ENCODE measurements at places on chromosomes 2 and 18. TPM values are rescaled to one million over a fixed set of nuclear protein-coding genes. Genes with fewer than 3 reads are reported as not detected.

Gene IL36G
- total RNA-seq = not detected

DNA sequence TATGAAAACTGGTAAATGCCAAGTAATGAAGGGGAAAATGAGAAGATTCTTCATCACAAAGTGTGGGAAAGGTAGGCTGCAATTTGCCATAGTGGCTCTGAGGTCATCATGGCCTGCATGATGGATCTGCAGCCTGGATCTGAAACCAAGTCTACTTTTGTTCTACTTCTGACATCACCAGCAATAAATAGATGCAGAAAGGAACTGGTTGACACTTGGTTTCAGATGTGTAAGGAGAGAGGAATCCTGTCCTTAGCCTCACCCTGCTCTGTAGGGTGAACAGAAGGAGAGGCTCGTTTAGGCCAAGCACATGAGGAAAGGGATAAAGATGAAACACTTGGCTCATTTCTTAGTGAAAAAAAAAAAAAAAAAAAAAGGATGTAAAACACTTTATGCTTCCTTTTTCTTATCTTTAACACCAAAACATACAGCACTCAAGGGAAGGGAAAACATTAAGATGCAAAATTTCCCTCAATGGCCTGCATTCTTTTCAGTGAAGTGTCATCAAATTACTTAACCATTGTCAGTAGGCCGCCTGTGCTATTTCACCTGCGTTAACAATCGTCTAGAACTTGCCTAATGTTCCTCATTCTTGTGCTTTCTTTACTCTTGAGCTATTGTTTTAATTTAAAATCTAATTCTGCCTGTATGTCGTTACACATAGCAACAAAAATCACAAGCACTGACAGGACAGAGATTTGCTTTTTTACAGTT lies 3.9 kb downstream of the NEB start:
- H3K36me3 ChIP-seq = no peaks in the 10 kb centered on the region
- H3K27ac ChIP-seq = no peak overlapping the region
- H3K4me1 ChIP-seq = no peaks in the 10 kb centered on the region
- DNase-seq = no peak
- no peak overlapping the region for H3K4me3 ChIP-seq

DNA sequence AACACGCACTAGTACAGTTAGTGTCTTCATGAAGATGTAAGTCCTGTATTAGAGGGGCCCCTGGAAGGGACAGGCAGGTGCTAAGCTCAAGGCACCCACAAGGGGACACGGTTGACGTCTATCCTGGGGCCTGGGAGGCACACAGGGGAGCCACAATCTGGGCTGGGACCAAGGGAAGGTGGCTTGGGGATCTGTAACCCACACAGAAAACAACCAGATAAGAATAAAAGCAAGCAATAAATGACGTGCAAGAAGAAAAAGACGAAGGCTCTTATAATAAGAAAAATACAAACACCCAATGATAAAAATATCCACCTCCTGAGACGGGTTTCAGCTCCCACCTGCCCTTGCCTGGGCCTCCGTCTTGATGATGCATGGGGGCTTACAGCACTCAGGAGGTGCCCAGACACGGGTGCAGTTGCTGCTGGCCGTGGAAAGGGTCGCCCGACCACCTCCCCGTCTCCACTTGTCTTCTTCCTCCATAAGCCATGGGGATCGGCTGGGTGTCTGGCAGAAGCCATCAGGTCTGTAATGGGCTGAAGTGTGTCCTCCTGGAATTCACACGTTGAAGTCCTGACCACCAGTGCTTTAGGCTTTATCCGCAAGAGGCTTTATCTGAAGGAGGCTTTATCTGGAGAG lies 73.9 kb downstream of the TWIST2 start:
- H3K4me3 ChIP-seq = no peak overlapping the region
- H3K4me1 ChIP-seq = no peaks in the 10 kb centered on the region
- no peak overlapping the region for H3K27ac ChIP-seq
- H3K27me3 ChIP-seq = no peaks in the 10 kb centered on the region
- no peak for DNase-seq

DNA sequence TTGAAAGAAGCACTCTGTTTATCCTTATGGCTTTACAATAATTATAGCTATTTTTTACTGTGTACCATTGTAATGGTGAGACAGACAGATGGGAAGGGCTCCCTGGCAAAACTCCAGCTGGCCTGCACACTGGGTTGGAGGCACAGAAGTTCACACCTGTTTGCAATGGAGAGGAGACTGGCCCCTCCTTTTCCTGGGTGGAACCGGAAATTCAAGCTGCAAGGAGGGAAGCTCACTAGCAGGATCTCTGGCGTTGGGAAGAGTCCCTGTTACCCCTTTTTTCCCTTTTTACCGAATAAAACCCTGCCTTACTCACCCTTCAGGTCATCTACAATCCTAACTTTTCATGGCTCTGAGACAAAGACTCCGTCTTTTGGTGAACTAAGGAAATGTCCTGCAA lies 100.3 kb upstream of the TFPI start:
- no peaks in the 10 kb centered on the region for H3K36me3 ChIP-seq
- H3K4me1 ChIP-seq = no peaks in the 10 kb centered on the region

GRCh38 chr18:56316727-56317126 lies 321.7 kb downstream of the TXNL1 start:
- no peaks in the 10 kb centered on the region for H3K27me3 ChIP-seq
- no peaks in the 10 kb centered on the region for H3K4me1 ChIP-seq
- no peaks in the 10 kb centered on the region for H3K36me3 ChIP-seq
- H3K4me3 ChIP-seq = no peak overlapping the region
- DNase-seq = no peak
